Eye (tissue), 1 donor: ENCODE measurements at places on chromosomes 12 and 14.

DNA sequence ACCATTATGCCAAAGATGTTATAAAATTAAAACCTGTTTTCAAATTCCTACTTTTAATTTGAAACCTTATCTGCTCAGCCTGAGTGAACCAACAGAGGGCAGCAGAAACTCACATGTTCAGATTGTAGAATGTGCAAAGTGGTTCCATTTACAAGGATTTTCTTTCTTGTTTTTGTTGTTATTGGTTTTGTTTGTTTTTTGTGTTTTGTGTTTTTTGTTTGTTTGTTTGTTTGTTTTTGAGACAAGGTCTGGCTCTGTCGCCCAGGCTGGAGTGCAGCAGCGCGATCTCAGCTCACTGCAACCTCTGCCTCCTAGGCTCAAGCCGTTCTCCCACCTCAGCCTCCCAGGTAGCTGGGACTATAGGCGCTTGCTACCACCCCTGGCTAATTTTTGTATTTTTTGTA, 22.8 kb upstream of the GARIN2 start:
- DNase-seq, result peak; percentile 68

DNA sequence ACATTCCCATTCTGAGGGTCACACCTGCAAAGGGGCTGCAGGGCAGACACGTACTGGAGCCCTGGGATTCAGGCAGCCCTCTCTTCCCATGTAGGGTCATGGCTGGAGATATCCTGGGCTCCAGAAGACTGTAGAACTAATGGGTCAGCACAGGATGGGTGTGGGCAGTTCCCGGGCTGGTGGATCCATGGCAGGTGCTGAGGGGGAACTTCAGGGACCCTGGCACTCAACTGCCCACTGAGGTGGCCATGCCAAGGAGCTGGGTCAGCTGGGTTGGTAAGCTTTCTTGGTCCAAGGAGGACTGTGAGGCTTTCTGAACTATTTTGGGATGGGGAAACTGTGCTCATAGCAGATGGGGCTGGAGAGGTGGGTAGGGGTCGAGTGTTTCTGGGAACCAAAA, 183.4 kb upstream of the RTL1 start:
- DNase-seq, result no peak

GRCh38 chr12:92927436-92928281, 1.4 kb downstream of the EEA1 start:
- peak; percentile 69 for DNase-seq

DNA sequence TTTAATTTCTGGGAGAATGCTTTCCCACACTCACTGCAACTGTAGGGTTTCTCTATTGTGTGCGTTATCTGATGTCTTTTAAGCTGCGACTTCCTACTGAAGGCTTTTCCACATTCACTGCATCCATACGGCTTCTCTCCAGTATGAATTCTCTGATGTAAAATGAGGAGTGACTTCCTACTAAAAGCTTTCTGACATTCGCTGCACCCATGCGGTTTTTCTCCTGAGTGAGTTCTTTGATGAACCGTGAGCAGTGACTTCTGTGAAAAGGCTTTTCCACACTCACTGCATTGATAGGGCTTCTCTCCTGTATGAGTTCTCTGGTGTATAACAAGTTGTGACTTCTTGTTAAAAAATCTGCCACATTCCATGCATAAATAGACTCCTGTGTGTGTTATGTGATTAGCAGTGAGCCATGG, 29.7 kb downstream of the ZNF605 start:
- no peak for DNase-seq

DNA sequence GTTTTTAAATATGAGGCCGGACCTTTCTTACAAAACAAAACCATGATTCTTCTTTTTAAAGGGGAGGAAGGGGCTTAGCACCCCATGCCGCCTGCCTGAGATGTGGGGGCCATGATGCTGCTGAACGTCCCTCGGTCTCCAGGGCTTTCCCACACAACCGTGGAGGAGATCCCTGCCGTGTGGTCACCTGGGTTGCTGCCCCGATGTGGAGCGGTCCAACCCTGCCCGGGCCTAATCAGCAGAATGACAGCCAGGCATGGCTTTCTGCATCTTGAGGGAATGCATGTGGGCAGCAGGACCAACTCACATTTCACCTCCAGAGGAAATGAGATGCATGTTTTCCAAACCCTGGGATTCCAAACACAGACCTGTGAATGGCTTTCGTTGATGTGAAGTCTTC, 48.9 kb upstream of the C14orf180 start:
- no peak for DNase-seq

- no peak for DNase-seq
Observed at GRCh38 chr12:5548152-5548943, 116.4 kb downstream of the NTF3 start.

- no peak for DNase-seq
Observed at GRCh38 chr14:50676814-50677516, 8.9 kb upstream of the SAV1 start.

- DNase-seq, result no peak
Observed at GRCh38 chr12:54421175-54421878, 2.3 kb upstream of the ITGA5 start.

DNA sequence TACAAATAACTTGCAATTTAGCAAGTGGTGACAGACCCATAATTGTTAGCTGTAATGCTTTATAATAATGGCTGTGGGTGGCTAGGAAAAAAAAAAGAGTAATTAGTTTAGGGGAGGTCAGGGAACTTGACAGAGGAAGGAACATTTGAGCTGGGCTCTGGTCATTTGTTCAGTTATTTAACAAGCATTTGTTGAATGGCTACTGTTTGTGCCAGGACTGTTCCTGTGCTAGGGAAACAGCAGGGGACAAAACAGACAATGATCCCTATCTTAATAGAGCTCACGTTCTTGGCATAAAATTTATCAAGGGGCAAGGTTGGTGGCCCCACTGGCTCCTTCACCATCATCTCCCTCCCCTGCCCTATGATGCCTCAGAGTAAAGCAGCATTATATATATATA, 18.5 kb downstream of the CHST11 start:
- no peak for DNase-seq

DNA sequence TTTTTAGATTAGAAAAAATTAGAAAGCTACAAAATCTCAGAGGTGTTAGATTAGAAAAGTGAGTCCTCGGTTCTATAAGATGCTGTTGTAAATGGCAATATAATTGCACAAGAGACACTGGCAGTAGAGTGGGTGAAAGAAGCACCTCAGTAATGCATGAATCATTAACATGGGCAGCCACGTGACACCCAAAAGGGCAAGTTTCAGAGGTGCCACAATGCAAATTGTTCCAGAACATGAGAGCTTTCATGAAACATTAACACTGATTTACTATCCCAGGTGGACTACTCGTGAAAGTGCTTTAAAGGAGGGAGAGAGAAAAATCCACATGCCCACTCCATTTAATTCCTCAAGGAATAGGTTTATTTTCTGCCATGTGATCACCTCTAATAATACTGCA, 108.4 kb downstream of the PTPRR start:
- DNase-seq, result peak; percentile 37

DNA sequence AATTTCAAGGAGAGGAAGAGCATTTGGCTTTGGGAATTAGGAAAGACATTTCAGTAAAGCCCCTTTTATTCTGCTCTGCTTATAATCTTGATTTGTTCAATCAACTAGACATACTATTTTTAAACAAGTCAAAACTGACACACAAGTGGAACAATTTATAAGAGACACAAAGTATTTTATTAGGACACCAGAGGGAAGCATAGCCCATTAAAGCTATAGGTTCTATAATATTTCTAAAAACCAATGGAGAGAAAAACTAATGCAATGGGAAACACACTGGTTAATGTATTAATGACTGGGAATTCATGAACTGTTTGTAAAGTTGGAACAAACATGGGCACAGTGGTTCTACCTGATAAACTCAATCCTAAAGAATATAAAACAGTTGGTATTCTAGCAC, 15.3 kb upstream of the CERS5 start:
- DNase-seq, result no peak

DNA sequence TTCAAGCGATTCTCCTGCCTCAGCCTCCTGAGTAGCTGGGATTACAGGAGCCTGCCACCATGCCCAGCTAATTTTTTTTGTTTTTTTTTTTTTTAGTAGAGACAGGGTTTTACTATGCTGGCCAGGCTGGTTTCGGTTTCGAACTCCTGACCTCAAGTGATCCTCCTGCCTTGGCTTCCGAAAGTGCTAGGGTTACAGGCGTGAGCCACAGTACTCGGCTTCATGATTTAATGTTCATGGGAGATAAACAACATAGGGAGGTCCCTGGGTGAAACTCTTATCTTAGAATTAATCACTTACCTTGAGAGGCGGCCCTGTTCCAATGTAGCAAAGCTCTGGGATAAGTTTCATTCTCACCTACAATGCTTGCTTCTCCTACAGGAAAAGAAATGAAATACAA, 48.3 kb downstream of the SEL1L start:
- no peak for DNase-seq

GRCh38 chr12:89977405-89978085, 268.9 kb upstream of the ATP2B1 start:
- DNase-seq, result no peak

DNA sequence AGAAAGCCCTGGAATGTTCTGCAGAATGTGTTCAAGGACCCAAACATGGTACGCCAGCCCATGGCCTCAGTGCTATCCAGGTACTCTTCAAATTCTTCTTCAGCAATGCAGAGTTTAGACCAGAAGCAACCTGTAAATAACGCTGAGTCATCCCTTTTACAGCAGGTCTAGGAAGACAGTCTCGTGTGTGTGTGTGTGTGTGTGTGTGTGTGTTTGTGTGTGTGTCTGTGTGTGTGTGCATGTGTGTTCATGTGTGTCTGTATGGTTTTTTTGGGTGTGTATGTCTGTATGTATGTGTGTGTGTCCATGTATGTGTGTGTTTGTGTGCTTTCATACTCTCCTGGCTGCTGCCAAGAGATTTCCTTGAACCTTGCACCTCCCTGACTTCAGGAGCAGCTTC, 60.1 kb upstream of the RFX4 start:
- DNase-seq, result no peak

- no peak for DNase-seq
Observed at GRCh38 chr14:50797250-50798047, 33.5 kb downstream of the NIN start.

DNA sequence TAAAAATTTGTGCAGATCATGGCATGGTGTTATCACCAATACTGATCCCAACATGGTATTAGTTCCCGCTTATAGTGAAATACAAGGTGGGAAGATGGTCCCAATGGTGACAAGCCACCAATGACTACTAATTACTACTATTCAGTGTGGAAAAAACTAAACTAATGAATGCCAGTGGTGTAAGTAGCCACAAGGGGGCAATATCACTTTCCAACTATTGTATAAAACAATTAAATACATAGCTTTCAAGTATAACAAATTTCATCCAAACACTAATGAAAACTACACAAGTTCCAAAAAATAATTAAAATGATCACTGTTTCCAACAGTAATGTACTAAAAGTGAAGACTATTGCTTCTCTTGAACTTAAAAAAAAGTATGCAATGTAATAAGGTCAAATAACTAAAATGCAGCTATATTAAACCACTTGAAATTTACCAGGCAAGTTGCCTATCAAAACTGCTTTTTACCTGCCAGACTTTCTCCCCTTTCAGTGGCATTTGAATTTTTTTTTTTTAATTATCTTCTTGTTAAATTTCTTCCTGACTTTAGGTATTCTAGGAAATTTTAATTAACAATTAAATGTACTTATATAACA, 58.0 kb downstream of the PAPLN start:
- peak; percentile 67 for DNase-seq

DNA sequence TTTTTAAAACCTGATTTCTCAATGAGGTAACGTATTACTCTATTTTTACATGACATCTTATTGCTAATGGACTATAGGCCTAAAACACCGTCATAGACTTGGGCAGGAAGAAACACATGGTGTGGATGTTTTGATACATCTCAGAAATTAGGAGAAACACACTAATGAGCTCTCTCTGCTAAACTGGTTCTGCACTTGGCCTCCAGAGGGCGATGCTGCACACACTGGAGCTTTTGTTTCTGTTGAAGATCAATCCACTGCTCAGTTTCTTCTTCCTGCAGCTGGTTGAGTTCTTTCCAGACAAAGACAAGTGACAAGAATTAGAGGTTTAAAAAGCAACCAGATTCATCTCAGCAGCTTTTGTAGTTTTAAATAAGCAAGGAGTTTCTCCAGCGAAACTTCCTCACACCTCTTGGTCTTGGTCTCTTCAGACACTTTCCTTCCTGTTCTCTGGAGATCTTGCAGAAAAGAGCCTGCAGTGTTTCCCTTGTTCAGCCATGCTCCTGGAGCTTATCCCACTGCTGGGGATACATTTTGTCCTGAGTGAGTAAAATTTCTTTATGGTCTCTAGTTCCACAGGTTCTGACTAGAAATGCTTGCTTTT, 178.5 kb upstream of the OR4E1 start:
- DNase-seq, result peak; percentile 65

DNA sequence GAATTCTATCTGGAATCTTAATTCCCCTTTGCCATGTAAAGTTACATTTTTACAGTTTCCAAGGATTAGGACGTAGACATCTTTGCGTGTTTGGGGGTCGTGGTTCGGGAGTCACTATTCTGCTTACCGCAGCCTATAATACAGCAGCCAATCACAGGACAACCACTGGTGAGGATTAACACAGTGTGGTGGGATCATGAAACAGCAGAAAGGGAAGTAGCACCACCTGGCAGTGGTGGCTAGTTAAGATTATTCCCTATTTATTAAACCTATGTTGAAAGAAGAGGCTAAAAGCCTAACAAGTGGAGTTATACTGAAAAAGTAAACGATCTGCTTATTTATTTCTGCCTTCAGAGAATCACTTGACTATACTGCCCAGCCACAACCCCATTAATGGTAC, 71.7 kb downstream of the IPO8 start:
- no peak for DNase-seq

DNA sequence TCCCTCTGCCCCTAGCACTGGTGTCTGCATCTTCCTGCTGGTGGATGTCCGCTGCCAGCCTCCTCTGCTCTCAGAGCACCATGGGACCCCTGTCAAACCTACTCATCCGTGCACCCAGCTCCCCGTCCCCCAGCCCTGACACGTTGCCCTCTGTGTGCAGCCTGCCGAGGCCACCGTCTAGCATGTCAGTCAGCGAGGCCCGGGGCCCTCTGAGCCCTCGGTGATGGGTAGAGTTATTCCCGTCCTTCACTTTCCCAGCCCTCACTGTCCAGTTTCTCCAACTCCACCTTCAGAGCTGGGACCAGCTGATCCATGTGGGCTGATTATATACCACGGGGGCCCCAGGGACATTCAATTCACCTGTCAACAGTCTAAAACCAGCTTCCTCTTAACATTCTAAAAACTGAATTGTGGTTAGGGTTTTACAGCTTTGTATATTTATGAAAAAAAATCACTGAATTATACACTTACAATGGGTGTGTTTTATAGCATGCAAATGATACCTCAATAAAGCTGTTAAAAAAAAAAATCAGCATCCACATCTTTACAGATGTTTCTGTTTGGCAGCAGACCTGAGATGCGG, 61.3 kb downstream of the CCDC88C start:
- peak; percentile 81 for DNase-seq

GRCh38 chr14:91861091-91861490, 6.2 kb downstream of the TC2N start:
- no peak for DNase-seq

DNA sequence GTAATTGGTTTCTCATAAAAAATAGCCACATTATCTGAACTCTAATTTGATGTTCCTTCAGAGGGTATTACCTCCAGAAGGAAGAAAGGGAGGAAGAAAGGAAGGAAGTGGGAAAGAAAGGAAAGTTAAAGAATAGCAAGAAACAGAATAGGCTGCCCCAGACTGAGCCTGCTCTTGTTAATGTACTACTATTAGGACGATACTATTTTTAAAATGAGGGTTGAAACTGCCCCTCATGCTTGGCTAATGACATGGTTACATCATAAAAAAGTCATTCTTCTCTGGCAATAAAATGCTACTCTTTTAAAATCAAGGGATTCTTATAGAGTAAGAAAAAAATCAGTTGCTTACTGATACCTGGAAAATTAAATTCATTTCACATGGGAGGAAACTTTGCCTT, 253.0 kb downstream of the KTN1 start:
- DNase-seq, result no peak
